ENCODE measurements at places on chromosomes 4 and X.
A peak's percentile ranks its signal among the peaks of the same experiment; 100 is the strongest.

DNA sequence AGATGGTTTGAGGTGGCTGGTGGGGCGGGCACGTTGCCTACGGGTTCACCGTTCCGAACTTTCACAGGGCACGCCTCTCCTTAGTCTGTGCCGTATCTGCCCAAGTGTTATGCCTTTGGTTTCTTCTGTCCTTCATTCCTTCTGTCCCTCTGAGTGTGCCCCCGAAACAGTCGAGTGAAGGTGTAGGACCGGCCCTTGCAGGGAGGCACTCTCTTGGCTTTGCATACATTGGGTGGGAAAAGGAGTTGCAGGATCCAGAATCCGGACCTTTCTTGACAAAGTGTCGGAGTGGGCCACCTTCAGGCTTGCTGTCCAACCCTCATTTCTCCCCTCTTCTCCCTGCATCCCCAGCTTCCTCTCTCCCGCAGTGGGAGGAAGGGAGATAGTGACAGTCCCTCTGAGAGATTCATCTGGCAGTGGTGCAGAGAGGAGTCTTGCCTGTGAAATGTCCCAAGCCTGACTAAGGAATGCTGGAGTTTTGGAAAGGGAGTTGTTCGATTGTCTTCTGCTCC is 569 bp downstream of the ARFIP1 start:
- DNase-seq = peak; percentile 20

GRCh38 chr4:84099599-84099998 is 399.5 kb downstream of the NKX6-1 start:
- no peak for DNase-seq

- no peak for DNase-seq
Observed at GRCh38 chr4:157265281-157265680, 44.8 kb downstream of the GRIA2 start.

DNA sequence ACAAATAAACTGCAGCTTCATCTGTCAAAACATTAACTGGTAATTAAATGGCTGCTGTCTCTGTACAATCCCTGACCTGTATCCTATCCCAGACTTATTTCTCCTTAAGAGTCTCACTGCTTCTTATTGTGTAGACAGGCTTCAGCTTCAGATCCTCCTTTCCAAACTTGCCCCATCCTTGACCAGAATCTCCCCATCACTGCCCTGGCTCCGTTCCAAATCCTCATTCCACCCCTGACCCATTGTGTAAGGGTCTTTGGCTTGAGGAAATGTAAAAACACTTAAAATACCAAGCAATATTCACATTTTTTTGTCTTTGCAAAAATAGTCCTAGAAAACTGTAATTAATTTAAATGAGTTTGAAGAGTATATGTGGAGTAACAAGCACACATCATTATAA is 152.6 kb upstream of the VEGFC start:
- no peak for DNase-seq

Measured in ACHN (cell line).